Epithelial cell of esophagus (primary cell): ENCODE measurements at places on chromosomes 2 and 18.

GRCh38 chr2:196750977-196751631 lies 48.4 kb downstream of the GTF3C3 start:
- DNase-seq = peak; percentile 77

DNA sequence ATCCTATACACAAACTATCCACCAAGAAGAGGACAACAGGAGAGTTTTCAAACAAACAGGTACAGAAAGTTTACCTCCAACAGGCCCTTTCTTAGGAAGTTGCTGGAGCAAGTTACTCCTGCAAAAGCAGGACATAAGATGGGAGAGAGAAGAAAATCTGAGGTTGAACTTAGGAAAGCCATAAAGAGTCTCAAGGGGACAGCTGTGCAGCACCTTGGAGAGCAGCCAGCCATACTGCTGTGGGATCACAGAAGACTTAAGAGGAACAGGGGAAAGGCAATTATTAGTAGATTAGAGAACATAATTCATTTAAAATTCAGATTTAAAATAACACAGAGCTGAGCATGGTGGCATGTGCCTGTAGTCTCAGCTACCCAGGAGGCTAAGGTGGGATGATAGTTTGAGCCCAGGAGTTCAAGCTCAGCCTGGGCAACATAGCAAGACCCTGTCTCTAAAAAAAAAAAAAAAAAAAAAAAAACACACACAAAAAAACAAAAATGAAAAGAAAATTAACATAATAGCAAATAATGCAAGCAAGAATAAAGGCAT lies 148.1 kb upstream of the SIX3 start:
- peak; percentile 65 for DNase-seq

GRCh38 chr18:48872234-48873145 lies 78.3 kb downstream of the SMAD7 start:
- DNase-seq = peak; percentile 71

DNA sequence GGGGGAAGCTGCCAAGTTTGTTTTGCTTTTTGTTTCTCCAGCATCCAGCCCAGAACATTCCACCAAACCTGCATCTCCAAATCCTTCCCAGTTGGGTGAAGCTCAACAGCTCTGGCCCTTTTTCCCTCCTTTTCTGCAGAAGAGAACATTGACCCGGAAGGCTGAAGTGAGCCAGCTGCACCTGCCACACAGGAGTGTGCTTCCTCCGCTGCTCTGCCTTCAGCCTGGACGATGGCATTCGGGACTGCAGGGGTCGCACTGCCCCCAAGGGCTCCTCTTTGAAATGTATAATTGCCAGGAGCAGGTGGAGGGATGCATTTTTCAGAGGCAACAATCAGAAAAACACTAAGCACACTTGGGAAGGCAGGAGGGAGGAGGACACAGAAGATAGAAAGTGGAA lies 41.8 kb downstream of the ST8SIA5 start:
- DNase-seq = no peak

DNA sequence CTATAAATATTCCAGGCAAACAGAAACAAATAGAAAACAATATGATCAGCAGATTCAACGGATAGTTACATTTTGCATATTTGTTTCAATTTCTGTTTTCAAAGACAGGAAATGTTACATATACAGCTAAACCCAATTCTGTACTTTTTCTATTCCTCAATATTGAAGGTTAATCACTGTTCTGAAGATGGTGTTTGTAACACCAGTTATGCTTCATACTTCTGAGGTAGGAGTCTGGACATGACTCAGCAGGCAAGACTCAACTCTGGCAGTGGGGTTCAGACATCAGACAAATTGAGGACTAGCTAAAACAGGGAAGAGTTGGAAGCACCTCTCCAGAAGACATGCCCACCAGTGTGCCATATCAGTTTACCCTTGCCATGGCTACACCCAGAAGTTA lies 16.6 kb downstream of the SERPINB13 start:
- DNase-seq = peak; percentile 88

- peak; percentile 84 for DNase-seq
These were observed 413.6 kb downstream of the THSD7B start for GRCh38 chr2:137178951-137179377.

GRCh38 chr2:42099438-42100173 lies 51.8 kb downstream of the PKDCC start:
- no peak for DNase-seq

DNA sequence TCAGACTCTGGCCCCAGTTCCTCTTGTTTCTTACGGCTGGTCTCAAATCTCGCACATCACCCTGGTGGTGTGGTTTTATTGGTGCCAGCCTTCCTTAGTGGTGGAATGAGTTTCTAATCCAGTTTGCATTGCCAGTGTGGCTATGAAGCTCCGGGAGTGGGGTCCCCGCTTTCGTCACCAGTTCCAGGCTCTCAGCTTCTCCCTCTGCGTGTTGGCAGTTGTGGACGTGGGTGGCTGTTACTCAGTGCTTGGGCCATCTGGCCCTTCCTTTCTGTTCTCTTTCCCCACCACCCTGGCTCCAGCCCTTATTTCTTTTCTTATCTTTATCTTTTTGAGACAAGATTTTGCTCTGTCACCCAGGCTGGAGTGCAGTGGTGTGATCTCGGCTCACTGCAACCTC lies 30.1 kb downstream of the EFR3B start:
- DNase-seq = no peak

- no peak for DNase-seq
These were observed 268.0 kb upstream of the TANK start for GRCh38 chr2:160892204-160892603.

GRCh38 chr2:235223011-235223410 lies 270.8 kb upstream of the AGAP1 start:
- DNase-seq = no peak

DNA sequence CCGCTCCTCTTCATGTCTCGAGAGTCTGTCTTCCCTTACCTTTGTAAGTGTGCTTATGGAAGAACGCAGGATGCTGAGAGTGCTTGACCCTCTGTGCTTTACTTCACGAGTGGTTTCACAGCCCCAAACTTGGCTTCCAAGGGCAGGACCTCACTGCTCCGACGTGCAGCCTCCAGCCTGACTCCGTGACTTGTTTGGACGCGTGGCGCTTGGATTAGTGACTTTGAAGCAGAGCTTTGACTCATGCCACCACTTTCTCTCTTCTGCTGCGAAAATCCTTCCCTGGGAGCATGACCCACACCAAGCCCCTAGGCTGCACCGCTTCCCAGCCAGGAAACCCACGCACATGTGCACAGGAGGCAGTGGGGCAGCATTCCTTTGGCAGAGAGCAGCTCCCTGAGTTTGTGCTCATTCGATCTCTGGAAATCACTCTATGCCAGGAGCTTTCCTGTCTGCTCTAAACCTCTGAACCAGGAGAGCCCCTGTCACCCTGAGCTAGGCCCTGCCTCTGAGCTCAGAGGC lies 207.8 kb upstream of the HS6ST1 start:
- DNase-seq = peak; percentile 6

DNA sequence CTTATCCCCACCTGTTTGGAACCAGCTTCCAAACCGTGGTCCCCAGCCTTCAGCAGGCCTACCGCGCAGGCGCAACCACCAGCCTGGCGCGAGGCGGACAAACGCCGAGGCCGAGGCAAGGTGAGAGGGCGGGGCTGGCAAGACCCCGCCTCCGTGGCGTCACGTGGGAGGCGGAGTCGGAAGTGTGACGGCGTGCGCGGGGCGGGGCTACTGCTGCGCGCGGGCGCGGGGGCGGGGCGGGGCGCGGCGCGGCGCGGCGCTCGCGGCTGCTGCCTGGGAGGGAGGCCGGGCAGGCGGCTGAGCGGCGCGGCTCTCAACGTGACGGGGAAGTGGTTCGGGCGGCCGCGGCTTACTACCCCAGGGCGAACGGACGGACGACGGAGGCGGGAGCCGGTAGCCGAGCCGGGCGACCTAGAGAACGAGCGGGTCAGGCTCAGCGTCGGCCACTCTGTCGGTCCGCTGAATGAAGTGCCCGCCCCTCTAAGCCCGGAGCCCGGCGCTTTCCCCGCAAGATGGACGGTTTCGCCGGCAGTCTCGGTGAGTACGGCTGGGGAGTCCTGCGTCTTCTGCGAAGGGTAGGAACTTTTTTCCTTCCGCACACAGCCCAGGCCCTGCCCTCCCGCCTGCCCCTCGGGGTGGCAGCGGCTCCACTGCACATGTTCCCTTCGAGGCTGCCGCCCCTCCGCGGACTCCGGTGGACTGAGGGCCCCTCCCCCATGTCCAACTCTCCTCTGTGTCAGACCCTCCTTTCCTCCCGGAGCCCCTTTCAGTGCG lies at the start of gene EML4:
EML4 (plus strand) TSS at position 254 of the 774 bp plus-strand sequence; CDS start at position 513, 259 bp downstream.
- DNase-seq = peak; percentile 89

GRCh38 chr2:134099273-134099672 lies 154.6 kb upstream of the MGAT5 start:
- DNase-seq = no peak

DNA sequence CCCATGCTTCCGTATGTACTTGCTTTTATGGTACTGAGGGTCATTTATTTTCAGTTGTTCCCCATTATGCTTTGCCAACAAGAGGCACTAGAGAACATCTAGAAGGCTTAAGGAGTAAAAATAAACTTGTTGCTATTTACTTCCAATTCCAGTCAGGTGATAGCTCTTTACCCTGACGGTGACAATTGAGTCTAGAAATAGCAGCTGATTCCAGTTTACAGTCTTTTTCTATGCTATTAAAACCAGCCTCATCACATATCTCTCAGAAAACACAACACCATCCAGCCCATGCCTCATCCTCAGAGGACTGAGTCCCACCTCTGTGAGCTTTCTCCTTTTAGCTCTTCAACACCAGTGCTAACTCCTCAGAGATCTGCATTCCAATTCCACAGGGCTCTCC lies 327.0 kb downstream of the GPD2 start:
- no peak for DNase-seq

- peak; percentile 75 for DNase-seq
These were observed 123.5 kb upstream of the FOSL2 start for GRCh38 chr2:28269019-28269784.

GRCh38 chr2:53880756-53881155 lies 21.0 kb upstream of the GPR75 start:
- peak; percentile 53 for DNase-seq

- peak; percentile 6 for DNase-seq
These were observed 478.6 kb upstream of the ACVR2A start for GRCh38 chr2:147366279-147366678.

DNA sequence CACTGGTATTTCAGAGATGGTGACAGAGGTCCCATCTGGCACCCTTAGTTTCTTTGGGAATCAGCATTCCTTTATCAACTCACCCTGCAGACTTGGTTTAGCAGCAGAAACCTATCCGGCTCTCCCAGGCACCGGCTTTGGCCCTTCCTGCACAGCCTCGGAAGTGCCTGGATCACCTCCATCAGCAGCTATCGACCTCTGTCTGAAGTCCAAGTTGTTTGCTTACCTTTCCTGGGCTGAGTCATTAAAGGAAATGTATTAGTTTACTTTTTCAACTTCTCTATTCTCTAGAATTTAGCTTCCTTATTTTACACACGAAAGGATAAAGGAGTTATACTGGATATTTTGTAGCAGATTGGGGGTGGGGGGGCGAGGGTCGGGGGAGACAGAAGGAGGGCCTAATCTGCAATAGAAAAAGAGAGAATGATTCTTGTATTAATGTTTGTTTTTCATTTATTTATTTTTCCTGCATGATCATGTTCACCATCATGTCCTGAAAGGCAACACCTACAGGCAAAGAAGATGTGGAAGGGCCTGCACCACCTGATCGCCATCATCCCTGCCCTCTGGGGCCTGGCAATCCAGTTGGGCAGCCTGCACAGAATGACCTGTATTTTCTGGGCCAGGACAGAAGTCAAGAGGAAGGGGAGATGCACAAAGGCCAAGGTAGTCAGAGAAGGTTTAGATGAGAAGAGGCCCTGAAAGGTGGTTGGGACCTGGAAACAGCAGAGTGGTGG lies 22.1 kb upstream of the MAT2A start:
- peak; percentile 49 for DNase-seq

DNA sequence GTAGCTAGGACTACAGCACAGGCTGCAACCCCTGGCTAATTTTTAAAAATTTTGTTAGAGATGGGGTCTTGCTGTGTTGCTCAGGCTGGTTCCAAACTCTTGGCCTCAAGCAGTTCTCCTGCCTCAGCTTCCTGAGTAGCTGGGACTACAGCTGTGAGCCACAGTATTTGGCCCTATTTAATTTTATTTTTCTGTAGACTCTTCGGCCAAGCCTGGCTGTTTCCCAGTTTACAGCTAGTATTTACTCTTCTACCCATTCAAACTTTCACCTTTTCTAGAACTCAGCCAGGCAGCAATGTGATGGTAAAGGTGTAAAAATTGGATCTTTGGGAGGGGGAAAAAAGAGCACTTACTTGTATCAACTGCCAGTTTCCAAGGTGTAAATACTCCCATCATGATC lies 35.3 kb downstream of the SH3RF3 start:
- DNase-seq = no peak

DNA sequence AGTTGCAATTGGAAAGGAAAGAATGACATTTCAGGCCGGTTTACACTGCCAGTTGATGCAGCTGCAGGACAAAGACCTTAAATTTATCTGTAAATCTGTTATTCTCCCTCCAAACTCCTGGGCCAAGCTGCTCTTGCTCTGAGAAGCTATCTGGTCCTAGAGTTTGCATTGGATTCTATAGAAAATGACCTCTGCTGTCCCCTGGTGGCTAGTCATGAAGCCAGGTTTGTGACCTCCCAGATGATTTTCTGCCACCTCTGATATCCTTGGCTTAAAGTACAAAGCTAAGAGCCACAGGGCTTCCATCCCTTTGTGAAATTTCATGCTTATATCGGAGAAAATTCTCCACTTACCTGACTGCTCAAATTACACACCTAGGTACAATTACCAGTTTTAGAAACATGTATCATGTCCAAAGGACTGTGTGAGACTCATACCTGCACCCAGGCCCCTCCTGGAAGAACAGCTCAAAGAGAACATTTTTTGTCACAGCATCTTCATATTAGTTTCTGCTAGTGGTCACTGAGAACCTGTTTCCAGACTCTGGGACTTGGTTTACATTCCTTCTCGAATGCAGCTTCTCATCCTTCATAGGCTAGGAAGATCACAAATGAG lies 28.9 kb upstream of the IER3IP1 start:
- DNase-seq = peak; percentile 50

GRCh38 chr2:119527999-119528398 lies 3.7 kb upstream of the SCTR start:
- no peak for DNase-seq

DNA sequence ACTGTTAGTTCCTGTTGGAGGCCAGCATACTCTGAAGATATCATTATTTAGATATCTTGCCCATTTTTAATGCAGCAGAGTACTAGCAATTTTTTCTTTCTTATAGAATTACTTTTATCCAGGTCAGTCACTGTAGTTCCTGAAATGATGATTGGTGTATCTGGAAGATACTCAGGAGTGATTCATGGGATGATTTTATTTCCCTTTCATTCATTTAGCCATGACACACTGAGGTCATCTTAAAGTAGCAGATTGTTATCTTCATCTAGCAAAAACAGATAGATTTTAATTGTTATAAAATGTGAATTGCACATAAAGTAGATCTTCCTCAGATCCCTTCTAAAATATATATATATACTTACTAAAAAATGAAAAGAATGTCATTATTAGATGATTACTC lies 109.1 kb downstream of the PIK3C3 start:
- DNase-seq = peak; percentile 33

DNA sequence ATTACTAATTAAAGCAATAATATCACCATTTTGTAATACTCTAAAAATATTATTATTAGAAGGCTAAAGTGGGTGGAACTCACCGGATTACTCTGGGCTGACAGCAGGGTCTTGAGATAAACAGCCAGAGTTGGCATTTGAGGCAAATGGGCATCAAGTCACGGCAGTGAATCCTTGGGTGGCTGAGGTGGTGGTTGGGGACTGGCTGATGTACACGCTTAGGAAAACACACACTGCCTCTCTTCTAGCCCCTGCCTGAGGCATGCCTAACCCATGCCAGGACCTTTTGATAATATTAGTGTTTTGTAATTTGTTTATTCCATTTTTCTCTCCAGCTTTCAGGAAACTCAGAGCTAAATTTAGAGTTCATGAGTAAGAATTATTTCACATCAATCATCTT lies 76.8 kb downstream of the ACKR3 start:
- DNase-seq = peak; percentile 14
